ENCODE measurements at places on chromosomes 5 and 9. TPM values are rescaled to one million over a fixed set of nuclear protein-coding genes. Genes with fewer than 3 reads are reported as not detected.

DNA sequence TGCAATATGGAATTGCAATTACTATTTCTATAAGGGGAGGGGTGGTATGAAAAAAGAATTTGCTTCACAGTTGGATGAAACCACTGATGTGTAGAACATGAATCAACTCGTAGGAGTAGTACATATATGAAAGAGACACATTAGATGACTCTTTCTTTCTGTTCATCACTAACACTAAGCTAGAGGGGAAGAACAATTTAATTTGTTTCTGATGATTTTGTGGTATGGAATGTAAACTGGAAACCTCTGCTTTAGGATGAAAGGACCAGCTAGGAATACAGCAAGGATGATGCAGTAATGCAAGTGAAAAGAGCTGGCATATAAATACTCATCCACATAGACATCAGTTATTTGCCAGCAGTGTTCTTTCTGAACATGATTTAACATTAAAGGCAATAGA, 113.4 kb downstream of the PAPPA start:
- DNase-seq = no peak

DNA sequence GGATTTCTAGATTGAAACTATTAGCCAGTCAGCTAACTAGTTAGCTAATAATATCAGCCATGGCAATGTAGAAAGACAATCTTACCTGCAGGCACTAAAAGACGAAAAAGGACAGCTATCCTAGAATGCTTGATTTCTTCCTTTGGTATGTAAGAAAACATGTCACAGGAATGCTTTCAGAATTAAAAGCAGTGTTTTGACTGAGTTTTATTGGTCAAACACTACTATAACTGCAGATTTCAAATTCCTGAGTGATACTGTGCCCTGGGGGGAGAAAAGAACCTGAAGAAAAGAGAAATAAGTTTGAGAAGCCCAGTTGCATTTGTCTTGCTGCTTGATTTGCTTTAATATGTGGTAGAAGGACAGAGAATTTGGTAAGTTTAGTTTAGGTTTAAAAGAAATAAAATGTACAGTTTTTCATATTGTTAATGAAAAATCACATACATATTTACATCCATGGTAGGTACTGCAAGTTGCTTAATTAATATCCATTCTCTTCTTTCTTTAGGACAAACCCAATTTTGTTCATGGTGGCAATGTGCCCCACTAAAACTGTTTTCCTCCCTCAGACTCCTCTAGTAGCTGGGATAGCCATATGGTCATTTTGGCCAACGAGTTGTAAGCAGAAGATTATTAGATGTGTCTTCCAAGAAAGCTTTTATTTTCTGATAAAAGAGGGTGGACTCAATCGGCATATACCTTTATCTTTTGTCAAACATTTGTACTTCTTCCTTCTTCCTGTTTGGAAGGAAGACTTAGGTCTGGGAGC, 4.3 kb upstream of the FAM169A start:
- DNase-seq = no peak

CDHR2 gene
- total RNA-seq = not detected

SCGB3A2 gene
- not detected for total RNA-seq
